Stimulated activated CD8-positive, alpha-beta memory T cell treated with anti-CD3 and anti-CD28 coated beads, Interleukin-12 subunit alpha, Interleukin-12 subunit beta, amount 100 ng/mL, for 4 hours (primary cell): ENCODE measurements at places on chromosomes 4 and X.

DNA sequence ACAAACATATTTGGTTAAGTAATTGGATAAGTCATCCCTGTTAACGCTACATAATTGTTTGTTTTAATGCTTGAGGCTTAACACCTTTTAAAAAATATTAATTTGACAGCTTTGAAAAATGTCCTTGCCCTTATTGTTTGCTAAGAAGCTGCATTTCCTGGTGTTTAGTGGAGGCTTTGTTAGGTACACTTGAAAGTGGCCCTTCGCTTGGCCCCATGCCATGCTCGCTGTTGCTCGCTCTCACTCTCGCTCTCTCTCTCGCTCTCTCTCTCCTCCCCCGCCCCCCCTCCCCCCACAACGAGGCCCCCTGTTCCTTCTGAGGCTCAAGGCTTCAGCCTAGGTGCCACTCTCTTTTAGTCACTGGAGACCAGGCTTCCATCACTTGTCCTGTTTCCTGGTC, 139.6 kb downstream of the DCLK2 start:
- DNase-seq: no peak

- DNase-seq: no peak
Observed at GRCh38 chrX:17375637-17376430, 834 bp downstream of the NHS start.

DNA sequence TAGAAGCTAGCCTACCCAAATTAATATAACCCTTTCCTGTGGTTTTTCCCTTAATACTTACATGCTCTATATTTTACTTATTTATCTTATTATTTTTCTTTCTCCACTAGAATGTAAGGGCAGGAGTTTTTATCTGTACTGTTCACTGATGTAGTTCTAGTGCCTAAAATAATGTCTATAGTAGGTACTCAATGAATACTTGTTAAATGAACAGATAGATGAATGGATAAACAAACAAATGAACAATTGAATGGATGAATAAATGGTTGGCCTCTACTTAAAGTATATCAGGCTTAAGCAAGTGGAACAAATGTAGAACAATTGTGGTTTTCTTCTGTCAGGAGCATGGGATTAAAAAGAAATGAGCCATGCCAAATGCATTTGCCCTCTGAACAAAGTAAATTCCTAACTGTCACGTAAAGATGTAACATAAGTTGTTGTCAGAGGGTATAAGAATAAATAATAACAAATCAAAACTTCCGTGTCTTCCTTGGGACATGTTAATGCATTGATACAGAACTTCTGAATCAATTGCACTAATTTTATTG, 54.1 kb downstream of the SYTL5 start:
- DNase-seq: no peak

- DNase-seq: no peak
Observed at GRCh38 chrX:31847773-31848172, 775.9 kb upstream of the FTHL17 start.

GRCh38 chrX:119784747-119785446, 6.5 kb downstream of the RPL39 start:
- DNase-seq: no peak

- no peak for DNase-seq
Observed at GRCh38 chr4:182126603-182127002, 116.6 kb upstream of the TENM3 start.

GRCh38 chrX:148466292-148466691, 34.1 kb upstream of the AFF2 start:
- no peak for DNase-seq

- no peak for DNase-seq
Observed at GRCh38 chrX:19704132-19704531, 183.3 kb downstream of the SH3KBP1 start.

DNA sequence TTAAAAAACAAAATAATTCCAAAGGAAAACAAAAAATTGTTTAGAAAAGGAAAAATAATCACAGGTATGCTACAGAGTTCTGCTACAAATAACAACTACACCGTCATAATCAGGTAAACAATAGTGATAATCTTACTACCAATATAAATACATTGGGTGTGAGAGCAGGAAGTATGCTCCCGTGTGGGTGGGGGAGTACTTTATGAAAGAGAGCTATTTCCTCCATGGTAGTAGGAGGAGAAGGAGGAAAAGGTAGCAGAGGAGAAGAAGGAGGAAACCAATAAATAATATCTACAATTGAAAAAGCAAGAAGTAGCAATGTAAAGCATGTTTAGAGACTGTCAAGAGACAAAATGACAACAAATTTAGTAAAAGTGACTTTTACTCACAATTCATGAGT, 35.1 kb downstream of the TEC start:
- DNase-seq: no peak

DNA sequence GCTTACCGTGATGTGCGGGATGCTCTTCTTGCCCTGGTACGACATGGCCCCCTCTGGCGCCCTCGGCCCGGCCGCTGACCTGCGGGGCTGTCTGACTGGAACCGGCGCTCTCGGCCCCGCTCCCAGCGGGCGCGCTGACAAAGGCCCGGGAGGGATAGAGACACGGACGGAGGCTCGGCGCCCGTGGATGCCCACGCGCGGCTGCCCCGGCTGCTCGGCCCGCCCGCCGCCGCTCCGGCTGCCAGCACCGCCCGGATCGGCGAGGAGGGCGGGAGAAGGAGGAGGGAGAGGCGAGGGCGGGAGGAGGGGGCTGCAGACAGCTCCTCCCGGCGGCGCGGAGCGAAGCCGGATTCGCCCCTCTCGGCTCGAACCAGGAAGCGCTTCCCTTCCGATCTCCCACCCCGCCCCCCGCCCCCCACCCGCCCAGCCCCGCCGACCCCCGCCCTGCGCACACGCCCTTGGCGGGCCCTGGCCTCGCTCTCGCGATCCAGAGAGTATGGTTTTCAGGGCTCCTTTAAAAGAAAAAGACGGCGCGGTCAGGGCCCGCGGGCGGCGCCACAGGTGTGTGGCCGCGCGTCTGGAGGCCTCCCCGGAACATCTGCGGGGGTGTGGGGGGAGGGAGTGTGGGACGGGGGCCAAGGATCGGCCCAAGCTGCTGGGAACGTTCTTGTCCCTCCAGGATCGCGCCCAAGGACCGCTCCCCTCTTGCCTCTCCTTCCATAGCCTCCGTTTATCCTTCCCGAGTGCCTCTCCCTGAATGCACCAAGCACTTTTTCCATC, 4.5 kb downstream of the CRMP1 start:
- DNase-seq: no peak

- DNase-seq: no peak
Observed at GRCh38 chr4:151606061-151606460, 154.7 kb downstream of the GATB start.

- no peak for DNase-seq
Observed at GRCh38 chr4:55475394-55476243, 71.1 kb downstream of the CLOCK start.

GRCh38 chr4:14646831-14647230, 355.4 kb upstream of the CPEB2 start:
- DNase-seq: no peak

DNA sequence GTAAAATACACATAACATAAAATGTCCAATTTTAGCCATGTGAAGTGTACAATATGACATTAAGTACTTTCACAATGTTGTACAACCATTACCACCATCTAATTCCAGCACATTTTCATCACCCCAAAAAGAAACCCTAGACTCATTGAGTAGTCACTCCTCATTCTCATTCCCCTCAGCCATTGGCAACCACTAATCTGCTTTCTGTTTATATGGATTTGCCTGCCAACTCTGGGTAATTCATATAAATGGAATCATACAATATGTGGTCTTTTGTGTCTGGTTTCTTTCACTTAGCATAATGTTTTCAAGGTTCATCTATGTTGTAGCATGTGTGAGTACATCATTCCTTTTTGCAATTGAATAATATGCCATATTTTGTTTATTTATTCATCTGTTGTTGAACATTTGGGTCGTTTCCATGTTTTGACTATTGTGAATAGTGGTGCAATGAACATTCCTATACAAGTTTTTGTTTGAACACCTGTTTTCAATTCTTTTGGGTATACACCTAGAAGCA, 43.0 kb downstream of the EIF2S3 start:
- DNase-seq: no peak

- DNase-seq: no peak
Observed at GRCh38 chrX:46140272-46140671, 404.9 kb downstream of the ZNF674 start.

DNA sequence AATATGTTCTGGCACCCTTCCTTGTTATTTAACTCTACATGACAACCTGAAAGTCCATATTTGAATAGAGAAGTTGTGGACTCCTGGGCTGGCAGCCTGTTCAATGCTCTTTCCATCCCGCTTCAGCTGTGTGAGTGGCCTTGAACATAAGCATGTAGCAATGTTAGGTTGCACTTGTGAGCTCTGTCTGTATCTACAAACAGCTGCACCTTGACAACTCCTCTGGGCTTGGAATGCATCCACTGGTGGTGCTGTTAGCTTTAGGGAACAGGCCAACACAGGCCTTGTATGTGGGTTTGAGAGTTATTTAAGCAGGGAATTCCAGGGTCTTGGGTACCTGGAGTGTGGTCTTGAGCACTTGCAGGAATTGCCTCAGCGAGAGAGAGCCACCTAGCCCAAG, 141.2 kb downstream of the DTHD1 start:
- DNase-seq: no peak

DNA sequence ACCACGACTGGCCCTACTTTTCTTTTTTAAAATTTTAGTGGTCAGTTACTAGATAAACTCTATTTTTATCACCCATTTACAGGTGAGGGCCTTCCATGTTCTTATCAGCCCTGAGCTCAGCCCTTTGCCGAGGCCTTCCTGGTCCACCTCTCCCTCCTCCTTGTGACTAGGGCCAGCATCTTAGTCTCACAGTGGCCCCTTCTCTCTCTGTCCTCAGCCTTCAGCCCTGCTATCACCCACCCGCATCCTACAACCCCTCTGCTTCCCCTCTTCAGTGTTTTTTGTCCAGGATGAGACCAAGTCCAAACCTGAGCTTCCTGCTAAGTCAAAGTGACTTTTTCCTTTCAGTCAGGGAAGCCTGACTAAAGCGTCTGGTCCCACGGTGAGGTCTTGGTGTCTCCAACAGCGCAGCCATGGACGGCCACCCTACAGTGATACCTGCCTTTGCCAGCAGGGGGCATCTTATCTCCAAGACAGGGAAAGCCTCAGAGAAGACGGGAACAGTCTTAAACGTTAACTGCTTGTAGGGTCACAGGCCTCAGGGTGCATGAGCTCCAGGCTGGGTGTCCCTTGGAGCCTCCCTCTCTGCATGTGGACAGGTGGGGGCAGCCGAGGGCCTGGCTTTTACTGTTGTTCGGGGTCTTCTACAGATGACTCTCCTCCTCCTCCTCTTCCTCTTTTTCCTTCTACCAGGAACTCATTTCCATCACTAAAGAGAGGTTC, 11.7 kb upstream of the GAGE10 start:
- no peak for DNase-seq

DNA sequence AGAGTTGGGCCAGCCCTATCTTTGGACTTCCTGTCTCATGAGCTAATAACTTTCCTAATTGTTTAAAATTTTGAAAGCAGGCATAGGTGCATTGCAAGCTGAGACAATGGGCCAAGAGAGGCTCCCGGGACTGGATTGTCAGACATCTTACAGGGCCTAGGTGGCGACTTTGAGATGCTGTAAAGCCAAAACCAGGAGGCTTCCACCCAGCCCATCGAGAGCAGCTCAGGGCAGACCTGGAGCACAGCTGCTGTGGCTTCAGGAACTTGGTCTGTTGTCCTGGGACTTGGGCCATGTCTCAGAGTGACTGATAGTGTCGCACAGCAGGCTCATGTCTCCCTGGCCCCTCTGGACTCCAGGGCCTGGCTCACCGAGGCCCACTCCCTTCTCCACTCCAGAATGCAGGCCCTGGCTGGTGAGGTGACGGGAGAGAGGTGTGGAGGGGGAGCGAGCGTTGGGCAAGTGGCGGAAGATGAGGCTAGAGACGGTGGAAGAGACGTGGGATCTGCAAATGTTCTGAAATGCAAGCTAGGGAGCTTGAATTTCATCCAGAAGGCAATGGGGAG, 24.1 kb upstream of the MTM1 start:
- no peak for DNase-seq

DNA sequence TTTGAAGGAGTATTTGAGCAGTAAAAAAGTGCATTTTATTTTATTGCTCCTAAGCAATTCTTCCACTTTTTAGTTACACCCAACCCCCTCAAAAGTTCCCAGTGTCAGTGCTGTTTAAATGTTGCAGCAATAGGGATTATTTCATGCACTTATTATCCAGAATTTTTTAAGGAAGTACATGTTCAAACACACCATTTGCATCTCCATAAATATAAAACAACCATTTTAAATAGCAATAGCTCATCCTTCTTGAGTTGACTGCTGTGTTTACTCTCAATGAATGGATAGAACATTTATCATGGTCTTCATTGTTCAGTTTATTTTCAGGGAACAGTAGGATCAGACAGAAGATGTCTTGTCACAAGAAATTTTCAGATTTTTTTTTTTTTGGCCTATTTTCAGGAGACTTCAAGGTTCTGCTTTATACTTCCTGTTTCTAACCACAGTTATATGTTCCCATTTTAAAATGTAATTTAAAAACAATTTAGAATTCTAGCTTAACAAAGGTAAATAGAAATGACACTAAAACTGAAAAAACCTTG, 171.9 kb downstream of the TMA16 start:
- DNase-seq: no peak

DNA sequence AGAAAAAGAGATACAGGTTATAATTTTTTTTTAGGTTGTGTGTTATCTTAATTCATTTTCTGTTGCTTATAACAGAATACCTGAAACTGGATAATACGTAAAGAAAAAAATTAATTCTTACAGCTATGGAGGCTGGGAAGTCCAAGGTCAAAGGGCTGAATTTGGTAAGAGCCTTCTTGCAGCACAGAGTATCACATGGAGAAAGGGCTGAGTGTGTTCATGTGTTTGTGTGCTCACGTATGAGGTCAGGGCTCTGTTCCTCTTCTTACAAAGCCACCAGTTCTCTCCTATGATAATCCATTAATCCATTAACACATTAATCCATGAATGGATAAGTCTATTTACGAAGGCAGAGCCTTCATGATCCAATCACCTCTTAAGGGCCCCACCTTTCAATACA, 8.6 kb upstream of the RAB28 start:
- no peak for DNase-seq

GRCh38 chrX:149467461-149467860, 37.6 kb downstream of the IDS start:
- DNase-seq: no peak

- DNase-seq: no peak
Observed at GRCh38 chr4:159410076-159410777, 307.3 kb downstream of the RAPGEF2 start.

DNA sequence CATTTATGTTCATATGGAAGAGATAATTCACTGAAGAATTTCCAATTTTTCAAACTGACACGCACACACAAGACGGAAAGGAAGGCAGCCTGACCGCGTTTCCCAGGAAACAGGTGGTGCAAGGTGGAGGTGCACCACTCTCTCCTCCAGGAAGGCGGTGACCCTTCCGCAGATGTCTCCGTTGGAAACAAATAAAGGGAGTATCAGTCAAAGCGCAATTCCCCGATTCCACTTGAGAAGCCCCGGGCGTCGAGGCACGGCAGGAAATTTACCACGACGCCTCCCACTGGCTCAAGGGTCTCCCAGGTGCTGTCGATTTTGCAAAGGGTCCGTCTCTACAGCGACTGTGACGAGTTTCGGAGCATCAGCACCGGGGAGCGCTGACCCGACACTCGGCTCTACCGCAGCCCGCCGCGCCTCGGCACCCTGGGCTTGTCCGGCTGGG, 770 bp upstream of the TIGD2 start:
- DNase-seq: no peak
